ENCODE measurements at places on chromosomes 12 and 14.

- DNase-seq = no peak
Measured at GRCh38 chr14:68033336-68033932, 213.9 kb downstream of the RAD51B start.

- DNase-seq = no peak
Measured at GRCh38 chr12:12181511-12181910, 85.3 kb downstream of the LRP6 start.

GRCh38 chr14:93970965-93971634, 5.3 kb downstream of the ASB2 start:
- no peak for DNase-seq

- no peak for DNase-seq
Measured at GRCh38 chr14:22981876-22982476, 375 bp downstream of the AJUBA start.

DNA sequence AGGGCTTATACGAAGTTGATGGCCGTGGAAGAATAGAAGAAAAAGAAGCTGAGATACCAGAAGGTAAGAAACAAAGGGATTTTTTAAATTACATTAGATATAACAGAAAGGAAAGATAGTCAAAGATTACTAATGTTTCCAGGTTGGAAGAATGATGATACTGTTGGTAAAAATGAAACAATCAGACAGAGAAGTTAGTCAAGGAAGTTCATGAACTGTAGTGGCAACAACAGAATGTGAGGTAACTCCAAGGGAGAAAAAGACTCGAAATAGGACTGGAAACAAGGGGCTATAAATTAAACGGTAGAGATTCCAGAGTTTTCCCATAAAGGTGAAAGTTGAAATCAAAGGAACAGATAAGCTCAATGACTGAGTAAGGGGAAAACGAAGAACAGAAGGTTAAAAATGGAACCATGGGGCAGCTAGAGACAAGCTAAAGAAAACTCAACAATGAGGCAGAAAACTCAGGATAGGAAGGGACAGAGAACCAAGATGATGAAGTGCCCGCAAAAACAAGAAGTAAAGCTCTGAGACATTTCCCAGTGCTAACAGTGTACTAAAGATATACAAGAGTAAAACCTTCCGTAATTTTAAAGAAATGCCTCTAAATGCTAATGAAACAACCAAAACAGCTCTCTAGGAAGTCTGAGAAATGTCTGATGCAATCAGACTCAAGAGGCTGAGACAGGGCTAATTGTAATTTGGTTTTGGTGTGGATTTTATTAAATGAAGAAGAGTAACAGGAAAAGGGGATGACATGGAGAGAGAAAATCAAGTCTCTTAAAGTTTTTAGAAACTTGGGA, 70.0 kb downstream of the PPP2R5E start:
- no peak for DNase-seq

DNA sequence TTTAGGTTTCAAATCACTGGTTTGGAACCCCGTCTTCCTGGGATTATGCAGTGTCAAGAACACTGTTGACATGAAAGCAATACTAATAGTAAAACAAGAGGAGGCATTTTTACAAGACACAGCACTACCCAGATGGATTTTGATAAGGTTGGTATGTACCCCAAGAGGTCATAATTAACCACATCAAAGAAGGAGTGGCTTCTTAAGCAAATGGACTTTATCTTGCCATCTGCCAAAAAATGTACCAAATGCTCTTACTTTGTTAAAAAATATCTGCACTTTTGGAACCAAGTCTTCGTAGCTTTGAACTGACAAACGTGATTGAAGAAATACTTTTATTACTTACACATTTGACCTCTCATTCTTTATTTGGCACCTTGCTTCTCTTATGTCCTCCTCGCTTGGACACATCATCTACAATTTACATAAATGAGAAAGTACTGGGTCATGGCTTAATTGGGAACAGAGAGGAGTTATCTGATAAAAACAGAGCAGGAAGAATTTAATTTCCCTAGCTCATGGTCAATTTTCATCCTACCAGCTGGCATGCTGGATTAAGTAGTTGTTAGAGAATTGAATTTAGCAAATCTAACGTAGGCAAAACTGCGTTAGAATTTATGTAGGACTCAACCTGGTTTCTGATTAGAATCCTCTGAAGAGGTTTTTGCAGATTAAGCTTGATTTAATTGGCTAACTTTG, 54.5 kb upstream of the PRICKLE1 start:
- no peak for DNase-seq

DNA sequence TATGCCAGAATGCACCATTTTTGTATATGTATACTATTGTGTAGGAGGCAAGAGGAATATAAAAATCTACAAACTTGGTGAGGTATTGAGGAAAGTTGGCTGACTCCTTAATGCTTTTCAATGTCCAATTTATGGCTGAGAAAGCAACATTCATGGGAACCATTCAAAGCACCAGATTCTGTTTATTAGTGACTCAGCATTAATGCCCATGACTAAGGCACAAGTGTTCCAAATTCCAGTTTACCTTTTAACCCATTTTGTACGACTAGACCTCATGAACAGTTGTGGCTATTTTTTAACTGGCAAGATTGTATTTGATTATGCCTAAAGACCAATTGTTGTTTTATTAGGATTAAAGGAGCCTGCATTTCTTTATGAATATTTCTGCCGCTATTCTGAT, 375.4 kb upstream of the ATP2B1 start:
- DNase-seq = no peak

GRCh38 chr12:120370343-120371243, 1.6 kb upstream of the MSI1 start:
- DNase-seq = no peak

DNA sequence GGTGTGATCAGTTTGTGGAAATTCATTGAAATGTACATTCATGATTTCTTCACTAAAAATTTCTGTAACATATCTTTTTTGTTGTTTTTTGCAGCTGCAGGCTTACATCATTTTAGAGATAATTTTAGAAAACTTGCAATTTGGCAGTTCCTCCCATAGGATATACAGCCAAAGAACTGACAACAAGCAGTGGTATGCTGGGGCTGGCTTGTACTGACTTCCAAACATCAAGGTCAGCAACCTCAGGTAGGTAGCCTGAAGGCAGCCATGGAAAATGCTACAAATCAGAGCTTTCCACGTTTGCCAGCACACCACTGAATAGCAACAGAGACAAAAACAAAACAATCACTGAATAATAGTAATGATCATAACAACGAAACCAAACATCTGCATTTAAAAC, 21.2 kb downstream of the TRIM9 start:
- no peak for DNase-seq

DNA sequence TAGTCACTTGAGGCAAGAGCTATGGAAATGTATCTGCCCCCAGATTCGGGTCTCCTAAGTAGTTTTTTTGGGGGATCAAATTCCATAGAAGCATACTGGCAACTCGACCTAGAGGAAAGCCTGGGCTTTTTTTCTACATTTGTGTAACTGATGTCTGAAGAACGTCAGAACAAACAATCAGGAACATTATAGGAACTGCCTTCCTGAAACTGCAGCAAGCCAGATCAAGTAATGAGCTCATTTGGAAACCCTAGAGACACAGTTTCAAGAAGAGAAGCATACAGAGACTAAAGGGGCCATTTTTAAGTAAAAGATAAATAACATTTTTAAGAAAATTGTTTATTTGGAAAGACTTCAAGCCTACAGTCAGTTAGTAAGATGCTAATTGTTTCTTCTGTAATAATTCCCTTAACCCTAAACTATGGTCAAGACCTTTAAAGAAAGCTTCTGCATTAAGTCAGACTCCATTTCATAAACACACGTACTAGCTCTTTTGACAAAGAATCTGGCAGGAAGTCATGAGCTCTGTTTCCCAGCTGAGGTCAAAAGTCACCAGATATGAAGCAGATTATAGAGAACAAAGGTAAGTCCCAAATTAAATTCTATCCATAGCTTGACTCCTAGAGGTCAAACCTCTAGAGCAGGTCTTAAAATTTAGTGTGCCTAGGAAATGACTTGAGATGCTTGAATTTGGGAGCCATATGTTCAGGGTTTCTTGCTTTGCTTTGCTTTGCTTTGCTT, 112.8 kb downstream of the EGLN3 start:
- DNase-seq = no peak

- DNase-seq = no peak
Measured at GRCh38 chr12:103181366-103182152, 224.1 kb downstream of the ASCL1 start.

DNA sequence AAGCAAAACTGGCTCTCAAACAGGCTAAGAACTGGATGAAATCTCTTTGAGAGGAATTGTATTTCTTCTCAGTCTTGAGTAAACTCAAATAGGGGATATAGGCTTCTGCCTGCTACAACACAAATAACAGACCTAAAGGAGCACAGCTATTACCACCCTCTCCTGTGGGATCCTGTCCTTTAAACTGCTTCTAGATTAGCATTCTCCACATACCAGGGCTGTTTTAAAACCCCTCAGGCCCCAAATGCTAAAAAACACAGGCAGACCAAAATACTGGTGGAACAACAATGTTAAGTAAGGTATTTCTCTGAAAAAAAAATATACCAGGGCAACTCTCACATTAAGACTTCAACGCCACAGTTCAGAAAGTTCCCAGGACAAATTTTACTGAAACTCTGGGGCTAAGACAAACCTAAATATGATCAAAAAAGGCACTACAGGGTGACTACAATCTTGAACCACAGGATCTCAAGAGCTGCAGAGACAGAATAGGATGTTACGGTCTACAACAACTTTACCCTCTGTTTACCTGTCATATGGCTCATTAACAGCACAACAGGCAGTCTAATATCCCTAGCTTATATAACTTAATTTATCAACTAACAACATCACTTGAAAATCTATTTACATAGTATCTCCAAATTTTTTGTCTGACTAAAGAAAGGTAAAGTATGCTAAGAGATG, 7.2 kb downstream of the CPNE8 start:
- no peak for DNase-seq

DNA sequence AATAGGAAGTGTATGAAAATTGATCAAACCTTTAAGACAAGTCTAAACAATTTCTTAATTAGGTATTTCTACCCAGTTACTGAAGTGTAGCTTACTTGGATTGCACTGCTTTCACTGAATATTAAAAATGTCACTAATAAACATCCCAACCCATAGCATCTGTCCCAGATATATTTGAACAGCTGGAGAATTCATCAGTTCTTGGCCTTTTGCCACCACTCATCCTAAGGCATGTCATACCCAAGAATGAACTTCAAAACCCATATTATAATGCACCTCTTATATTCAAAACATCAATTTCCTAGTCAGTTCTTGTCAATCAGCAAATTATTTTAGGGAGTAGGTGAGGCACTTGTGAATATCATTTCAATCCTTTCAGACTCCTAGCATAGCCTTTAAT, 392.3 kb downstream of the PAWR start:
- no peak for DNase-seq

DNA sequence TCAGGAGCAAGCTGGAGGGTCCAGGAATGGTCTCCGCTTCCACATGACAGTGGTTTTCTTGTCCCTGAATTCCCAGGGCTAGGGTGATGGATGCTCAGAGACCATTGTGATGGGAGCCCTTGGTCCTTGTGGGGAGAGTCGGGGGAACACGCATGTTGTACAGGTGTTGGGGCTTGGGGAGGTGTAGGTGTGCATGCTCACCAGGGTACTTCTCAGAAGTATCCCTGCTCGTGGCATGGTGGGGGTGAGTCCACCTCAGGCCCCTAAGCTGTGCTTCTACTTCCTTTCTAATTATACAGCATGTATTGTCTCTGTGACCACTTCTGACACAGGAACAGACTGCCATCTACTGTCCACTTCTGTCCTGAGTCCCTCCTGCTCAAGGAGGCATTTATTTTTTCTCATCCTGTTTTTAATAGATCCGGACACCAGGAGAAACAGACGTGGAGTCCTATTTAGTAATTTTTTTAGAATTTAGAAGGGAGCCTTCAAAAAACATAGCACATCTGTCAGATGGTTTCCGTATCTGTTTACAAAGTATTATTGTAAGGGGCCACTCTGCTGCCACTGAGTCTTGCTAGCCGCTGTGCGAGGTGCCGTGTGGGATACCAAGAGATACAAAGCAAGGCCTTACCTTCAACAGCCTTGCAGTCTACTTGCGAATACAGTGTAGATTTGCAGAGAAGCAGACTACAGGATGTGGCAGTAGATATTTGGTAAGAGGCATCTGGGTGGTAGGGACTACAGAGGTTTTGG, 10.5 kb downstream of the NTF3 start:
- no peak for DNase-seq

GRCh38 chr14:65169351-65169750, 67.0 kb upstream of the MAX start:
- DNase-seq = peak; percentile 26

DNA sequence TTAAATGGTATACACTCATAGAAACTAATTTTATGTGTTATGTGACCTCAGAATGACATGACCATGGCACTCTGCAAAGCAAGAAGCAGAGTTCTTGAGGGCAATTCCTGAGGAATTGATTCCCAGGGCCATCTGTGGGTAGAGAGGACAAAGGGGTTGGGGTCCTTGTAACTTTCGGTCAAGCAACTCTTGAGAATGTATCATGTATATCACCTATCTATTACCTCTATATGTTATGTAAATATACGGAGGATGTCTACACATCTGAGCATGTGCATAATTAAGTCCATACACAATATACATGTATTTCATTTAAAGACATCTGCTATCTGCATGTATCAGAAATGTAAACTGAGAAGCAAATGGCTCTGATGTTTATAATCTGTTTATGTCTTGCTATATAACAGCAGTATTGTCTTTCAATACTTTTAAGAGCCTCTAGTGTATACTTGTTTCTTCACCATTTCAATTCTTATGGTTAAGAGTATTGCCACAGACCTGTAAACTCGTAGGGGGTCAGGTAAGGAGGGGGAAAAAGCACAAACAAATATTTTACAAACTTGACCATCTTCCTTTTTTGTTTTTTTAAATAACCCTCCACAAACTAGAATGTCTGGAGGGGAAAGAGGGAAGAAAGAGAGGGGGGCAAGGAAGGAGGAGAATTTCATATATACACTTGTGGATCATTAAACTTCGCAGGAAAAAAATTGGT, 4.5 kb downstream of the FOXA1 start:
- DNase-seq = no peak

- DNase-seq = no peak
Measured at GRCh38 chr12:53820514-53821306, 68.9 kb upstream of the CISTR start.

DNA sequence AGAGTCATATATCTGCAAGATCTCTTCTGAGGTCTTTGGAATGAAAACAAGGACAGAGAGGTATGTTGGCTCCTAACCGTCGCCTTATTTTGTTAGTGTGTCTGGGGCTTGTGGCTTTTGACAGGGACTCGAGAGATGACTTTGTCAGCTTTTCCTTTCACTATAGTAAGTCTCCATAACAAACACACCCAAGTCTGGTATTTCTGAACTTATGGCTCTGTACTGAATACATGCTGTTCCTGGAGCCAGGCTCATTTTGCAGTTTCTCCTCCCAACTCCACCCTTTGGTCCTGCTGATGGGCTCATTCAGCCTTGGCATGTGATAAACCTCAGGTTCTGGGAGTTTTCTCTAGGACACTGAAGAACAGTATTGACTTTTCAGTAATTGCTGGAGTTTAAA, 27.7 kb upstream of the TMED10 start:
- DNase-seq = no peak

GRCh38 chr12:71846322-71846940, 6.9 kb downstream of the TBC1D15 start:
- no peak for DNase-seq
